ENCODE measurements at places on chromosomes 5 and 9.

GRCh38 chr5:138339091-138339456, 1.0 kb downstream of the FAM53C start:
- DNase-seq, result no peak

- no peak for DNase-seq
Observed at GRCh38 chr5:98993512-98993911, 64.7 kb upstream of the CHD1 start.

GRCh38 chr9:128636024-128636390, 20.6 kb downstream of the DYNC2I2 start:
- no peak for DNase-seq

GRCh38 chr9:29213417-29214153, 1640.3 kb upstream of the C9orf72 start:
- no peak for DNase-seq

- no peak for DNase-seq
Observed at GRCh38 chr5:124462751-124463150, 283.7 kb downstream of the ZNF608 start.

GRCh38 chr5:154206311-154206710, 15.8 kb downstream of the GALNT10 start:
- DNase-seq, result no peak

DNA sequence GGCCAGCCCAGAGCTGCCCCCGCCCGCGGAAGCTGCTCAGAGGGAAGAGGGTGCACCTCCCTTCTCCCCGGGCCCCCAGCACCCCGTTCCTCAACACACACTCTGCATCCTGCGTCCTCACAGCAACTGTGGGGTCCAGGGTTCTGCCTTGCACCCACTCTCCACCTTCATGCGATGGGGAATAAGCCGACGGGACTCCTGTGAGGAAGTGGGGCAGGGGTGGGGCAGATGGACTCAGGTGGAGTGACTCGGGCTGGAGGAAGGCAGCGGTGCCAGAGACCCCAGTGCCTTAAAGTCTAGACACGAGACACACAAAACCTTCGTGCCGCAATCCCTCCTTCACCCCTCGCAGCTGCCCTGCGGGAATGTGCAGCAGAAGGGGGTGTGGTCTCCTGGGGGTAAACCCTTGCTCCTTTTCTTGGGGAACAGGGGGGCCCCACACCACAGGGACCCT, 8.6 kb downstream of the BRD3 start:
- DNase-seq, result no peak

DNA sequence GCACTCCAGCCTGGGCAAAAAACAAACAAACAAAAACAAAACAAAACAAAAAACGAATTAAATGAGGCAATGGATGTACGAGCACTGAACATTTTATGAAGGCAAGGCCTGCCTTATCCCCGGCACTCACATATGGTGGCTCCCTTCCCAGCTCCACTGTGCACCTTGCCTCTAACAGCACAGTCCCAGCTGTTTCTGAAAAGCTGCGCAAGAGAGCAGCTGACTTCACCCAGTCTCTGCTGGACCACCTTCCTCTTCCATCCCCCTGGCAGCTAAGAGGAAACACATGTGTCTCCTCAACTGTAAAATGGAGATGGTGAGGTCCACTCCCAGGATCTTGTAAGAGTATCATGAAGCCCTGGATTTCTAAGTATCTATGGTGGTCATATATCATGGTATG, 100.7 kb downstream of the KLF4 start:
- DNase-seq, result no peak

GRCh38 chr5:37604290-37604689, 225.2 kb downstream of the WDR70 start:
- no peak for DNase-seq

GRCh38 chr5:169384661-169385060, 83.7 kb upstream of the SLIT3 start:
- no peak for DNase-seq

DNA sequence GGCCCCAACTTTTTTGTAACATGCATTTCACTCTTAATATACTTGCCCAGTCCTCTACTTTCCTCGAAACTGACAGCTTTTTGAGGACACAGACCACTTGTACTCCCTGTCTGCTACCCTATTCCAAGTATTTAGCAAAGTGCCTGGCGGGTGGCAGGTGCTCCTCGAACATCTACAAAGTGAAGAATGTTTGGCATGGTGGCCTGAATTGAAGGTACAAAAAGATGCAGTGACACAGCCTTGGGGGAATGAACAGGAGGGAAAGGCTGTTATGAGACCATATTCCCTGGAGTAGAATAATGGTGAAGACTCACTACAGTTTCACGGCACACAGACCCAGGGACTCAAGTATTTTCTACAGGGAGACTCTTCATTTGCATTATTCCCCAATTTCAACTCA, 590.9 kb downstream of the PRELID2 start:
- DNase-seq, result no peak

DNA sequence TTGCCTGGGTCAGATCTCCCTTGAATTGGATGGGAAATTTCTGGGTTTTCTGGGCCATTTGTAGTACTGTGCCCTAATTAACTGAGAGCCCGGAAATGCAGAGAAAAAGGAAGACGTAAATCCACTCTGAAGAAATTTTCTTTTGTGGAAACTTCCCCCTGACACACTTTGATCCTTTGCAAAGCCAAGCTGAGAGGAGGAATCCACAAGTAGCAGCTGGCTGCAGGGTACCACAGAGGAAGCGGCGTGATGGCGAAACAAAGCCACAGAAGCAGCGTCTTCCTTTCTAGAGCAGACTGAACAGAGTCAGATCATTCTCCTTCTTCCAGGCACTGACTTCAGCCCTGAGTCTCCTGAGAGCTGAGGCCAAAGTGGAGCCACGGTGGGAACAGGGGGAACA, 47.1 kb upstream of the ZNF354A start:
- no peak for DNase-seq

DNA sequence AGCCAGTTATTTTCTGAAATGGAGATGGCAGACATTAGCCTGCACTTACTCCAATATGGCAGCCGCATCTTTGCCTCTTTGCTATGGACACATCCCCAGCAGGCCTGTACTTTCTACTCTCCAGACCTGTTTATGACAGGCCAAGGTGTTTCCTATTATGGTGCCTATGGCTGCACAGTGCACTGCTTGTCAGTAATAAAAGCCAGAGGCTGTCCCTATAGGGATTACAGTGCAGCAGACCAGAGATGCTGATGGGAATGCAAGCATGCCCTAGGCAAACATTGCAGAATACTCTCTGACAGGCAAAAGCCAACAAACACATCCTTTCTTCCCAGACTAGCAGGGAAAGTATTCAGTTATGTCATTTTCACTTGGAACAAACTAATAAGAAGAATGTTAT, 442.9 kb downstream of the RAB3C start:
- DNase-seq, result no peak

DNA sequence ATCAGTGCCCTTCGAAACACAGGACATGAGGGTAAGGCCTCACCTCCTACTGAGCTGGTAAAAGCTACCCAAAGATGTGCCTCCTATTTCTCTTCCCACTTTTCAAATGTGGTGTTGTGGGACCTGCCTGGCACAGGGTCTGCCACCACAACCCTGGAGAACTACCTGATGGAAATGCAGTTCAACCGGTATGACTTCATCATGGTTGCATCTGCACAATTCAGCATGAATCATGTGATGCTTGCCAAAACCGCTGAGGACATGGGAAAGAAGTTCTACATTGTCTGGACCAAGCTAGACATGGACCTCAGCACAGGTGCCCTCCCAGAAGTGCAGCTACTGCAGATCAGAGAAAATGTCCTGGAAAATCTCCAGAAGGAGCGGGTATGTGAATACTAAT, 1.9 kb downstream of the IRGM start:
- DNase-seq, result no peak

DNA sequence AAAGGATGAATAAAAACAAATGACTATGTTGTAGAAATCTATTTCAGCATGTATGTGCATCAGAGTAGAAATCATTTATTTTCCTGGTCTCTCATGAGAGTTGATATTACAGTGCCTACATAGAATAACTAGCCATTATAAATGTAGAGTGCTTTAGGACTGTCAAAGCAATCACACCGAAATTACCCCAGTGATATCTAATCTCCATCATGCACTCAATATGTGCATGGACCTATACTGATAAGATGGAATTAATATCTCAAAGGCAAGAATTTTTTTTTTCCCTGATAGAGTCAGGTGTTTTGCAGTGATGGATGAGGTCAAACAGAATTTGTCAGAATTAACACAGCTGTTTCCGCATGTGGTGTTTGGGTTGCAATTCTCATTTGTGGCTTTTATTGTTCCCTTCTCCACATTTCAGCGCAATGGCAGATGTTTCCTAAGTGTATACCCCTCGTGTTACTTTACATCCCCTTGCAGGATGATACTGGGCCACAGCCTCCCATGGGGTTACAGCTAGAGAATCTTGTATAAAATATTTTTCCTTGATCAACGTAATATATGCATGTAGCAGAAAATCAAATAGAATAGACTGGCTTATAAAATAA, 298.8 kb downstream of the RASEF start:
- DNase-seq, result no peak

DNA sequence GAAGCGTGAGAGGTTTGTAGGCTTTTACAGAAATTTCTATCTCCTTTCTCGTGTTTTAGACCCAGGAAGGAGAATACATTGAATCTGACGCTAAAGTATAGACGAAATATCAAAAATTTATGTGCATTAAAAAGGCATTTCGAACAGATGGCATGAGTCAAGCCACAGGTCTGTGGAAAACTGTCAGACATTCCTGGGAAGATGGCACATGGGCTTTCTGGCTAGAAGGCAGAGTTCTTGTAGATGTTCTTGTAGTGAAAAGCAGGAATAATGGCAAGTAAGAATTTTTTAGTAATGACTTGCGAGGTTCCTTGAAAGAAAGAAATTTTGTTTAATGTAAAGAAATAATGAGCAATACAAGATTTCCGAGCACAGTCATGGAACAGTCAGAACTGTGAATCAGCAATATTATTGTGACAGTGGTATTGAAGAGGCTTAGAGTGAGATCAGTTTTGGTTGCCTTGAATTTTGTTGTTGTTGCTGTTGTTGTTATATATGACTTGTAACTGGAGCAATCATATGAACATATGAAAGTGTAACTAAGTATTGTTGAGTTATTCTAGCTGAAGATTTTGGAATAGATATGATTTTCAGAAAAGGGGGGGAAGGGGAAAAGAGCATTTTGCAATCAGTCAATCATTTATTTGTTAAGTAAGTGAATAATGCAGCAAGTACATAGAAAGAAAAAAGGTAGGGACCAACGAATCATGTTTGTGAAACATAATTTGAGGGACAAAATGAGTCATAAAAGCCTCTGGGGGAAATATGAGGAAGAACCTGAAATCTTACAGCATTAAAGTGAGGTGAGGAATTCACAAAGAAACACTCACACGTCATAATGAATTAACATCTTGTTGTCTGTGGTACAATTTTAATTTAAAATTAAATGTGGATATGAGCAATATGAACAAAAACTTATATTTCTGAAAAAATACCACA, 339.0 kb upstream of the CTNND2 start:
- DNase-seq, result no peak

DNA sequence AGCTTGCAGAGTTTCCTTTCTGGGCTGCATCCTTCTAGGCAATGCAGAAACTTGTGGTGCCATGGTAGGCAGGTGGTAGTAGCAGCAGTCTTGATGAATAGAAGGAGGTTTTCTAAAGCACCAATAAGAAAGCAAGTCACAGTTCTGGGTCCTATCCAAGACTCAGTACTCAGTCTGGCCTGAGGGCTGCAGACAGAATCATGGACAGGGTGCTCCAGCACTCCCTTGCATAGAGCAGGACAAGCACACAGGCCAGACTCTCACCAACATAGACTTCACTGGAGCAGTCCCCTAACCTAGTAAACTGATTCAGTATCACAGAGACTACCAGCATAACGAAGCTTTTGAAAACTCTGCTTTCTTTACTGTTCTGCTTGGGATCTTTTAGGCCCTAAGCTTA, 134.0 kb upstream of the RUSC2 start:
- no peak for DNase-seq

GRCh38 chr9:119020730-119021333, 348.4 kb downstream of the BRINP1 start:
- DNase-seq, result no peak

All from stimulated activated CD8-positive, alpha-beta memory T cell treated with anti-CD3 and anti-CD28 coated beads, Interleukin-15, amount 100 ng/mL, for 1 hour (primary cell).